Spleen (tissue), 13 donors: ENCODE measurements at places on chromosomes 4 and X. TPM values are rescaled to one million over a fixed set of nuclear protein-coding genes. Genes with fewer than 3 reads are reported as not detected.
A peak's percentile ranks its signal among the peaks of the same experiment; 100 is the strongest.

TTC29 gene
- total RNA-seq = not detected

MUC7 gene
- not detected for total RNA-seq

RNF128 gene
- total RNA-seq = not detected

NEIL3 gene
- 3.2 TPM for total RNA-seq

HELT gene
- not detected for total RNA-seq

GK gene
- total RNA-seq = 44.8 TPM

PRDM8 gene
- total RNA-seq = 5.1 TPM

ARL9 gene
- total RNA-seq = not detected

RHOXF1 gene
- not detected for total RNA-seq

GPR143 gene
- total RNA-seq = not detected

PSAPL1 gene
- total RNA-seq = not detected

PARM1 gene
- total RNA-seq = 34.7 TPM

GPR34 gene
- 45.1 TPM for total RNA-seq

DNA sequence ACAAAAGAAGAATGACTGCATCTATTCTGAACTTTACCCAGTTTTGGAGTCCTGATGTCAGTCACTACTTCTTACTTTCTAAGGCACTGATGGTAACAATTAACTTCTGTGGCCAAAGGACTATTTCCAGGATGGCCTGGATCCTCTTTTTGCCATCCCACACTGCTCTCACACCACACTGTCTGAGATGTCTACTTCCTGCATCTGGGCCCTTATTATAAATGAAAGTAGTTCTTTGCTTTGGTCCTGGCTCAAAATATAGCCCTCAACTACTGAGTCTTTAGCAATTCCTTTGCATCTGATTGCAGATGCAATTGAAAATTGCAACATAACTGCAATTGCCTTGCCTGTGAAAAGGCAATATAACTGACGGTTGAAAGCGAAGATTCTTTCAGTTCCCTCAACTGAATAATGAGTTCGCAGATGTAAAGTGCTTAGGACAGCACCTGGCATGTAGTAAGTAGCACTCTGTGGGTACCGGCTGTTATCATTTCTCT, 44.2 kb downstream of the COQ2 start:
- peak overlapping the region; percentile 52 for H3K27ac ChIP-seq
- H3K4me1 ChIP-seq = peaks cover 24% of the 10 kb centered on the region
- H3K27me3 ChIP-seq = no peaks in the 10 kb centered on the region
- H3K4me3 ChIP-seq = no peak overlapping the region
- DNase-seq = no peak

GRCh38 chrX:1466971-1467561, 14.4 kb upstream of the ASMTL start:
- H3K4me1 ChIP-seq = peaks cover 92% of the 10 kb centered on the region
- H3K27ac ChIP-seq = peak overlapping the region; percentile 67

- no peak overlapping the region for H3K4me3 ChIP-seq
- no peaks in the 10 kb centered on the region for H3K36me3 ChIP-seq
- H3K27ac ChIP-seq = no peak overlapping the region
- no peaks in the 10 kb centered on the region for H3K27me3 ChIP-seq
- no peak for DNase-seq
- no peaks in the 10 kb centered on the region for H3K4me1 ChIP-seq
Observed at GRCh38 chr4:30436394-30436793, 283.8 kb upstream of the PCDH7 start.

- H3K27me3 ChIP-seq = no peaks in the 10 kb centered on the region
- H3K27ac ChIP-seq = no peak overlapping the region
- H3K4me3 ChIP-seq = no peak overlapping the region
- no peak for DNase-seq
Observed at GRCh38 chr4:99180382-99181070, 36.4 kb upstream of the ADH4 start.

GRCh38 chr4:97104006-97104405, 1039.3 kb downstream of the STPG2 start:
- no peaks in the 10 kb centered on the region for H3K36me3 ChIP-seq
- no peaks in the 10 kb centered on the region for H3K27me3 ChIP-seq
- no peak overlapping the region for H3K4me3 ChIP-seq
- no peak overlapping the region for H3K27ac ChIP-seq

GRCh38 chr4:16079046-16079445, 4.8 kb downstream of the PROM1 start:
- no peak overlapping the region for H3K4me3 ChIP-seq
- peaks cover 14% of the 10 kb centered on the region for H3K4me1 ChIP-seq
- H3K27ac ChIP-seq = no peak overlapping the region
- H3K36me3 ChIP-seq = no peaks in the 10 kb centered on the region
- H3K27me3 ChIP-seq = peaks cover 55% of the 10 kb centered on the region

- H3K27me3 ChIP-seq = no peaks in the 10 kb centered on the region
- H3K36me3 ChIP-seq = no peaks in the 10 kb centered on the region
- DNase-seq = no peak
- no peak overlapping the region for H3K27ac ChIP-seq
Observed at GRCh38 chr4:71113294-71113693, 119.8 kb downstream of the DCK start.

DNA sequence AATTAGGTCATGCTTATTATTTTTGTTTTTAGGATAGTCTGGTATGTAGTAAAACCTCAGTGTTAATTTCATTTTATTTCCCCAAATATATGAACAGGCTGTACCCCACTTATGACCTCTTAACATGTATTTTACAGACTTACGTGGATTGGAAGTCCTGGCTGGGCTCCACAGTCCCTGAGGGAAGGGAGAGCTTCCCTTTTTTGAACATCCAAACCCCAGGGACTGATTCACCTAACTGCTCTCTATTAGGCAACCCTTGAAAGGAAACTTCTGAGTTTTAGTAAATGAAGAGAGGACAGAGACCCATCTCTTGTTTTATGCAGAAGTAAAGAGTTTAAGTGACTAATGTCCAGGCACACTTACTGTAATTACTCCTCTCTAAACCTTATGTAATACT, 233.1 kb upstream of the SPRY1 start:
- H3K4me1 ChIP-seq = no peaks in the 10 kb centered on the region
- no peak overlapping the region for H3K27ac ChIP-seq
- H3K27me3 ChIP-seq = no peaks in the 10 kb centered on the region
- H3K36me3 ChIP-seq = no peaks in the 10 kb centered on the region
- no peak overlapping the region for H3K4me3 ChIP-seq
- DNase-seq = no peak

DNA sequence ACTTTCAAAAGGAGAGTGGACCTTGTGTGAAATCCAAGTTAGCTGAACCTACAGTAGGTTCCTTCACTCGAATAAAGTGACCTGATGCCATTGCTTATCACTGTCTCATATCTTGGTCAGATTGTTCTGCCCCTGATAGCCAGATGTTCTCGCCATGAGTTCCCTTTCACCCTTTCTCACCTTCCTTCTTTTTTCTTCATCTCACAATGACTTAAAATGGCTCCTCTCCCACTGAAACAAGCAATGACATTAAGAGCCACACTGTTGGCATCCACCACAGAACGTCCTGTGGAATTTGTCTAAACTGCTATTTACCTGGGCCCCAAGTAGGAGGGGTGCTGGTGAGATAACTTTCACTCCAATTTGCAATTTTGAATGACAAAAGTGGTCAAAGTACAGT, 227.6 kb upstream of the PPP1R2C start:
- no peak for DNase-seq
- H3K27ac ChIP-seq = no peak overlapping the region
- no peak overlapping the region for H3K4me3 ChIP-seq
- H3K27me3 ChIP-seq = no peaks in the 10 kb centered on the region
- H3K36me3 ChIP-seq = no peaks in the 10 kb centered on the region

DNA sequence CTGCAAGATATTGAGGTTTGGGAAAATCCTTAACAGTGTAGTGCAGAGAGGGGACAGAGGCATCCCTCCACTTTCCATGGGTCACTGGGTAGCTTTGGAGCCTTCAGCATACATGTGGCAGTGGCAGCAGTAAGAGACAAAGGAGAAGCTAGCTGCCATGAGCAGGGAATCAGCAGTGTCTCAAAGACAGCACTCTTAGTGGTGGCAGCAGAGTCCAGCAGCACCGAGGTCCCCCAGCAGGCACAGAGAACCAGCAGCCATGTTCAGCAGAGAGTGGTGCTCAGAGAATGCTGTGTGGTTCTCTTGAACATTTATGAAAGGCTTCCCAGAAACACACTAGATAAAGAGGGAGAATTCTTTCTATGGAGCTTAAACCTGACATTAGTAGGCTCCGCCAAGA, 308.5 kb downstream of the CENPC start:
- H3K4me3 ChIP-seq = no peak overlapping the region
- no peak for DNase-seq
- H3K27me3 ChIP-seq = no peaks in the 10 kb centered on the region
- no peaks in the 10 kb centered on the region for H3K4me1 ChIP-seq
- H3K36me3 ChIP-seq = no peaks in the 10 kb centered on the region

GRCh38 chr4:82419451-82419850, 10.8 kb downstream of the HNRNPDL start:
- DNase-seq = no peak
- H3K4me1 ChIP-seq = no peaks in the 10 kb centered on the region
- peaks cover 25% of the 10 kb centered on the region for H3K36me3 ChIP-seq
- no peaks in the 10 kb centered on the region for H3K27me3 ChIP-seq
- H3K27ac ChIP-seq = no peak overlapping the region

GRCh38 chrX:11349661-11350337, 56.6 kb downstream of the AMELX start:
- DNase-seq = no peak
- no peak overlapping the region for H3K4me3 ChIP-seq
- H3K27ac ChIP-seq = no peak overlapping the region

DNA sequence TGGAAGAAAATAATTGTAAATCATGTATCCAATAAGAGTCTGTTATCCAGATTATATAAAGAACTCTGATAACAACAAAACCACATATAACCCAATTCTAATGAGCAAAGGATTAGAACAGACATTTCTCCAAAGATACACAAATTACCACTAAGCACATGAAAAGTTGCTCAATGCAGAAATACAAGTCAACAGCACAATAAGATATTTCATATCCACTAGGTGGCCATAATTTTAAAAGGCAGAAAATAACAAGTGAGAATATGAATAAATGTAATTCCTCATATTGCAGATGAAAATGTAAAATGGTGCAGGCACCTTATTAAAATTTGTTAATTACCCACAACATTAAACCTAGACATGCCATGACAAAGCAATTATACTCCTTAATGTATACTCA, 73.9 kb upstream of the ZCCHC13 start:
- DNase-seq = no peak
- H3K4me1 ChIP-seq = no peaks in the 10 kb centered on the region
- H3K27ac ChIP-seq = no peak overlapping the region
- H3K27me3 ChIP-seq = no peaks in the 10 kb centered on the region
- no peaks in the 10 kb centered on the region for H3K36me3 ChIP-seq

GRCh38 chr4:45745741-45746140, 378.1 kb downstream of the GABRG1 start:
- H3K27ac ChIP-seq = no peak overlapping the region
- no peak for DNase-seq
- no peaks in the 10 kb centered on the region for H3K36me3 ChIP-seq
- H3K4me1 ChIP-seq = no peaks in the 10 kb centered on the region
- no peaks in the 10 kb centered on the region for H3K27me3 ChIP-seq
- no peak overlapping the region for H3K4me3 ChIP-seq

- no peaks in the 10 kb centered on the region for H3K36me3 ChIP-seq
- peaks cover 26% of the 10 kb centered on the region for H3K4me1 ChIP-seq
- peak overlapping the region; percentile 89 for H3K27ac ChIP-seq
- H3K4me3 ChIP-seq = peak overlapping the region; percentile 68
- peaks cover 21% of the 10 kb centered on the region for H3K27me3 ChIP-seq
- no peak for DNase-seq
Observed at GRCh38 chr4:89110541-89110985, 770 bp upstream of the TIGD2 start.

DNA sequence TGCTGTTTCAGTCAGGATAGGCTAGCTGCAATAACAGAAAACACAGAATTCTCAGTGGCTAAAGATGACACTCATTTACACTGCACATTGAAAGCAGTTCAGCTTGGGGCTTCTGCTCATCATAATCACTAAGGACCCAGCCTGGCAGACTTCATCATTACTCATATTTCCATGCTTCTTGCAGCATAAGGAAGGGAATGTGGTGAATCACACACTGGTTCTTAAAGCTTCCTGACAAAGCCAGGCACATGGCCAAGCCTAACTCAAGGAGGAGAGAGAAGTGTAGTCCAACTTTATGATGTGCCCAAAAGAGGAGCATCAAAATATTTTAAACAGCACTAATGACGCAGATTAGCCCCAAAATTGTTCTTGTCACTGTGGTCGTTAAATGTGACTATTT, 186.5 kb downstream of the BANK1 start:
- no peak for DNase-seq
- no peaks in the 10 kb centered on the region for H3K27me3 ChIP-seq
- no peaks in the 10 kb centered on the region for H3K4me1 ChIP-seq
- H3K27ac ChIP-seq = no peak overlapping the region
- H3K4me3 ChIP-seq = no peak overlapping the region

GRCh38 chr4:84024405-84024804, 474.7 kb downstream of the NKX6-1 start:
- H3K36me3 ChIP-seq = no peaks in the 10 kb centered on the region
- no peak overlapping the region for H3K27ac ChIP-seq

GRCh38 chr4:25123236-25123635, 37.0 kb downstream of the SEPSECS start:
- no peak overlapping the region for H3K4me3 ChIP-seq
- no peaks in the 10 kb centered on the region for H3K4me1 ChIP-seq
- no peak for DNase-seq
- H3K27ac ChIP-seq = no peak overlapping the region
- H3K36me3 ChIP-seq = peaks cover 78% of the 10 kb centered on the region

DNA sequence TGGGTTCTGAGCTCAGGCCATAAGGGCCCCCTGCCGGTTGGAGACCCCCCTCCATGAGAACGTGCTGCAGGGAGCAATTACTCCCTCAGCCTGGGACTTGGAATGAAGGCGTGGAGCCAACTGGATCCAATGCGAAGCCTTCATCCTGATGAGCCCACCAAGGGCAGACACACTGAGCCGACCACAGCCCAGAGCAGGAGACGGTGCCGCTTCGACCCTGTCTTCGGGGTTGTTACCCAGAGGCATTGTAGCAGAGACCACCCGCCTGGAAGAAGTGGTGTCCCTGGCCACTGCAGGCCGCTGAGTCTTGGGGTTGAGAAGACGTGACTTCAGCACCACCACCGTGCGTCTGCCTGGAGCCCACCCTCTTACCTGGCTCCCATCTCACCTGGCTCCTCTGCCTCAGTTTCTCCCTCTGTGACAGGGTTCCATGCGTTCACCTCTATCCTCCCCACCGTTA, 7.0 kb upstream of the NKX1-1 start:
- no peak overlapping the region for H3K4me3 ChIP-seq
- DNase-seq = no peak
- H3K27ac ChIP-seq = no peak overlapping the region
- peaks cover 86% of the 10 kb centered on the region for H3K27me3 ChIP-seq

GRCh38 chr4:102717448-102718092, 43.2 kb downstream of the MANBA start:
- peaks cover 100% of the 10 kb centered on the region for H3K36me3 ChIP-seq
- H3K27ac ChIP-seq = no peak overlapping the region
- H3K4me3 ChIP-seq = no peak overlapping the region

DNA sequence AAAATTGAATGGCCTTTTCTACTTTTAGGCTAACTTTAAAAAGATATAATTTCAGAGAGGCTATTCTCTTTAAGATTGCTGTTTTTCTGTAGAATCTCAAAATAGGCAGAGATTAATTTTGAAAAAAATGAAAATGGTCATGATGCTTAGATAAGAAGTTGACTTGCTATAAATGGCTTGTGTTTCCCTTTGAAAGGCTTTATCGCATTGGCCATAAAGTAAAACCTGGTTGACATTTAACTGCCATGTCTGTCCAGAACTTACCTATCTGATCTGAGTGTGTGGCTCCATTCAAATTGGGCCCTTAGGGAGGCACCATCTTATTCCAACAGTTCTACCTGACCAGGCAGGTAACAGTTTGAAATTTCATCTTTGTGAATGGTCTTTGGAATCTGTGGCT, 56.1 kb downstream of the AFF2 start:
- DNase-seq = no peak
- H3K27me3 ChIP-seq = no peaks in the 10 kb centered on the region
- no peaks in the 10 kb centered on the region for H3K4me1 ChIP-seq
- no peak overlapping the region for H3K4me3 ChIP-seq
- no peaks in the 10 kb centered on the region for H3K36me3 ChIP-seq
